Activated CD4-positive, alpha-beta T cell treated with anti-CD3 and anti-CD28 coated beads, Interleukin-2, amount 50 U/mL, for 24 hours (primary cell): ENCODE measurements at places on chromosomes 7 and 10.

DNA sequence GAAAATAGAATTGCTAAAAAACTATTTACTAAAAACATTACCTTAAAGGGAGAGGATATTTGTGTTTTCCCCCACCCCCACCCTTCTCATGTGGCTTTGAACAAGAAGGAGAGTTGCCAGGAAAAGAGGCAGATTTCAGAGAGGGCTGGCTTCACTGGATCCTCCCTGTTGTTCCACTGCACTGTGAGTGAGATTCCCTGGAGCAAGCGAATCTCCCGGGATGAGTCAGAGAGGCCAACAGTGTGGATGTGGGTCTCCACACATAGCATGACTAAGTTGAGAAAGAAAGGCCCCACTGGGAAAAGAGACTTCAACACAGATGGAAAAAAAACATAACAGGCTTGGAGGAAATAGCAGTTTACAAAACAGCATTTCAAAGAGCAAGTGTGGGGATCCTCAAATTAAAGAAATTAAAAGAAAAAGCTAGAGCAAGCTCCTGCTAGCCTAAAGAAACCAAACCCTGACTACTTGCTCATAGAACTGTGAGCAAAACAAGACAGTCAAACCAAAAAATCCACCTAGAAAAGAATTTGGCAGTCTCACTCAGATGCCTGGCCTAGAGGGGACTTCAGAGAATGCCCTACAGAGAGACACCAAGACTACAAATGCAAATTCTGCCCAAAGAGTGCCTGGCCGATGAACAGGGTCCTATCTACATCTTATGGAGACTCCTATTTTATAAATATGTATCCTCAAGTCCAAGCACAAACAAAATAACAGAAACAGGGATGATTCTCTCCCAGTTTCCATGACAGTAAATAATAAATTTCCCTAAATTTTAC lies 3.4 kb downstream of the CAV1 start:
- DNase-seq = no peak

DNA sequence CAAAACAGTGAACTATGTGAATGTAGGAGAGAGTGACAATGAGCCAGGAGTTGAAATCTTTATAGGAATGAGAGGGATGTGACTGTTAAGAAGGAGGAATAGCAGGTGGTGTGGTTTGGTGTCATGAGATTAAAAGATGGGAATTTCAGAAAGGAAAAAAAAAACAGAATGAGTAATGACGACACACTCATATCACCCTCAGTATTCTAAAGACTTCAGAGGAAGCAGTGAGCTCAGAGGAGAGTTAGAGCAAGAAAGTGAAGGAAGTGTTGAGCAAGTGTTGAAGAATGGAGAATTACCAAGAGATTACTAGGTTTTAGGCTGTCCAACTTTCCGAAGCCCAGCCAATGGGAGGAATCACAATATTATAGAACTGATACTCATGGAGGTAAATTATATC lies 220.5 kb upstream of the HGF start:
- DNase-seq = no peak

- DNase-seq = no peak
Measured at GRCh38 chr7:93910076-93910994, 4.0 kb downstream of the GNGT1 start.

GRCh38 chr10:112792487-112793201 lies 157.4 kb upstream of the TCF7L2 start:
- DNase-seq = no peak

DNA sequence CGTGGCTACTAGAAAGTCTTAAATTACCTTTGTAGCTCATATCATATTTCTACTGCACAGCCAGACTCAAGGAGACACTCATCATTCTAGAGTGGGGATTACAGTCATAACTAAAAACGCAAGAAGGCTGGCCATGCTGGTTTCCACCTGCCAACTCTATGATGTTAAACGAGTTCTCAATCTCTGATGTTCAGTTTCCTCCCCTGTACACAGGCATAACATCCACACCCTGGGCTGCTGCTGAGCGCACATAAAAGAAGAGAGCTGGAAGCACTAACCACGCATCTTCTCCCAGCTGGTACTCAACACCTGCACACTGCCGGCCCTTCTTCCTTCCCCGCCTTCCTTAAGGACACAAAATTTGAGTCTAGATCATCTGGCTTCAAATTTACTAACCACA lies 60.5 kb downstream of the SORBS1 start:
- no peak for DNase-seq

- no peak for DNase-seq
Measured at GRCh38 chr7:96952974-96953391, 52.4 kb upstream of the DLX6 start.

- no peak for DNase-seq
Measured at GRCh38 chr7:43317075-43317474, 204.6 kb downstream of the HECW1 start.

GRCh38 chr7:116626886-116627285 lies 45.1 kb upstream of the MET start:
- DNase-seq = no peak

DNA sequence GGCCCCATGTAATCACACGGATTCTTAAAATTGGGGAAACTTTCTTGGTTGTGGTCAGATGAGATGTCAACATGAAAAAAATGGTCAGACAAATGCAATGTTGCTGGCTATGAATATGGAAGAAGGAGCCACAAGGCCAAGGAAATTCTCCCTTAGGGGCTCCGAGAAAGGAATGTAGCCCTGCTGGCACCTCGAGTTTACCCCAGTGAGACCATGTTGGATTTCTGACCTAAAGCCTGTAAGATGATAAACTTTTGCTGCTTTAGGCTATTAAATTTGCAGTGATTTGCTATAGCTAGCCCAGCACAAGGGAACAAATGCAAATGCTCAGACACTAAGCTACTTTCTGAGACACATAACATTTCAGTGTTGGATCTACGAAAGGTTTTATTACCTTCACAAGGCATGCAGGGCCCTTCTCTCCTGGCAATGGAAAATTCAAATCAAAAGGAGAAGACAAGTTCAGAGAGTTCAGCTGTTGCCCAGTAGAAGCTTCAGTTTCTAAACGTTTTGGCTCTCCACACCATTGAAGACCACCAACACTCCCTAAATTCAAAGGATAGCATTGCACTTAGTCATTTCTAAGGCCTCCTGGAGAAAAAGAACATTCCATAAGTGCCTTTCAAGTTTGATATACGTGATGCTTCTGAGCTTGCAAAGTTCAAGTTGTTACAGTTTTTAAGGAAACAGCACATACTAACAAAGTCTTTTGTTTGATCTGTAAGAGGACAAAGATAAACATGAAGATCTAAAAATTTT lies 23.4 kb downstream of the MCMBP start:
- DNase-seq = no peak

- no peak for DNase-seq
Measured at GRCh38 chr7:2369139-2369538, 14.5 kb downstream of the EIF3B start.

- DNase-seq = no peak
Measured at GRCh38 chr10:69767793-69768192, 33.9 kb upstream of the COL13A1 start.

- no peak for DNase-seq
Measured at GRCh38 chr10:129411772-129412171, 55.3 kb upstream of the MGMT start.

GRCh38 chr7:15159261-15159660 lies 256.7 kb upstream of the DGKB start:
- no peak for DNase-seq

DNA sequence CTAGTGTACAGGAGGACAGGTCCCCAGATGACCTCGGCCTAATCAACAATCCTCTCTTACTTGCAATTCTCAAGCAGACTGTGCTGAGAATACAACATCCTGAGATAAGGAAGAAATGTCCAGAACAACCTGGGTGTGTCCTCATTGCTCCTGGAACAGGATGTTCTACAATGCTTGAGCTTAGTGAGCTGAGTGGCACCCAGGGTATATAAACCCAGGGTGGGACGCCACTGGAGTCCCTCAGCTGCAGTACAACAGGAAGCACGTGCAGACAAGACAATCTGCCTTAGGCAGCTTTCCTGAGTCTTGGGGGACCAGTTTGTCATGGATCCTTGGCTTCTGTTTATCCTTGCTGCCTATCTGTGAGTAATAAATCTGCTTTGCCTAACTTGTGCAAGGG lies 27.7 kb upstream of the SLC25A13 start:
- no peak for DNase-seq

DNA sequence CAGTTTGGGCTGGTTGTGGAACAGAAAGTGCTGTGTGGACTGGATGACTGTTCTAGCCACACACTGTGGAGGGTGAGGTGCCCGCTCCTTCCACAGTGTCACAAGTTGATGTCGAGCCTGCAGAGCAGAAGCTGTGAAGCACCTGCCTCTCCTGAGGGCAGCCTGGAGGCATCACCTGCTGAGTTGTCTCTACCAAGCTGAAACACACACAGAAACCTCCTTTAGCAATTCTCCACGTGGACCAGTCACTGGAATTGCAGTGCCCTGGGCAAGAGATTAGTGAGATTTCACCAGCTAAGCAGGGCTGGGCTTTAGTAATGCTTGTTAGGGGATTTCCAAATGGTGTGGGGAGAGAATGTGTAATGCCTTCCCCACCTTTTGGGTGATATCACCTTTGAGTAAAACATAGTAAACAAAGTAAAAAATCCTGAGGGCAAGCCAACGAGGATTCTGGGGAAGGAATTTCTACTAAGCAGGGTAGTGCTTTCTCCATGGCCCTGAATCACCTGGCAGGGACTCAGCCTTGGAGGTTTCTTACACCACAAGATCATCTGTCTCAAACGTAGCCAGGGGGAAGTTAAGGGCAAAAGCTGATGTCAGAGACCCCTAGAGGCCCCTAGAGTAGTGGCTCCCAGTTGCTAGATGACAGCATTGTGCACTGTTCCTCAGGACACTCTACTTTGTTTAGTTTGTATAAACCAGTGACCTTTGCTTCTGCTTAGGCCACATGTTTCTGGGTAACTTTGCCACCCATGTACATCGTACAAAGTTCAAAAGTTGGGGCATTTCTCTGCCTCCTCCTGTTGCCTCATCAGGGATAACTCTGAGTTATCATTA lies 233.1 kb upstream of the IGFBP3 start:
- DNase-seq = no peak

GRCh38 chr10:29714096-29714874 lies 79.5 kb upstream of the SVIL start:
- no peak for DNase-seq

DNA sequence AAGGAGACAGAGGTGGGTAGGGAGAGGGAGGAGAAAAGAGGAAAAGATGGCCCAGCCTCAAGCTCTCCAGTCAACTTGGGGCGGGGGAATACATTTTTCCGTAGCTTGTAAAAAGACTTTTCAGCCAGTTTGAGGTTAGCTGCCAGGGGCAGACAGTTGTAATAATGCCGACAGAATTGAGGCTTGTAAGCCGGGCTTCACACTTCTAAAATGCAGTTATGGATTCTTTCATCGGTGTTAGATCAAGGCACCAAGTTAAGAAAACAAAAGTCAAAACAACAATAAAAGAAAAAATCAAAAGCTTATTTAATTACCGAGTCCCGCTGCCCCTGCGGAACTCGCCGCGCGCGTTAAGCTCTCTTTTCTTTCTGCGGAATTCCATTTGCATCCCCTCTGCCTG lies 448 bp upstream of the EVX1 start:
- no peak for DNase-seq

DNA sequence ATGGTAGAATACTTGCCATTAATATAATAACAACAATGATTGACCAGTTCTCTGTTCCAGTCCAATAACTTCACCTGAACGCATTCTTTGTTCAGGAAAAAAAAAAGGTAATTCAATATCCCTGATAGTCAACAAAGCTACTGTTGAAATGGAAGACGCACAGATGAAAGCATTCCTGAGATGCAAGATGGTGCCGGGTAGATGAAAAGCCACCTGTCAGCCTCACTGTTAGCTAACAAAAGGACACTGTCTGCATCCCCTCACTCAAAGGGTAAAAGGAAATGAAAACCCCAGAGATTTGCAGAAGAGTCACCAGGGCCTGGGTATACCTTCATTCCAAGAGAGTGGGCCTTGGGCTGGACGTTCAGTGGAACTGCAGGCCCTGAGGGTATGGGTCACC lies 357.4 kb downstream of the PLXNA4 start:
- no peak for DNase-seq
